ENCODE measurements at places on chromosomes 1 and 21.

GRCh38 chr1:79150576-79150975, 144.0 kb upstream of the ADGRL4 start:
- no peak for DNase-seq

DNA sequence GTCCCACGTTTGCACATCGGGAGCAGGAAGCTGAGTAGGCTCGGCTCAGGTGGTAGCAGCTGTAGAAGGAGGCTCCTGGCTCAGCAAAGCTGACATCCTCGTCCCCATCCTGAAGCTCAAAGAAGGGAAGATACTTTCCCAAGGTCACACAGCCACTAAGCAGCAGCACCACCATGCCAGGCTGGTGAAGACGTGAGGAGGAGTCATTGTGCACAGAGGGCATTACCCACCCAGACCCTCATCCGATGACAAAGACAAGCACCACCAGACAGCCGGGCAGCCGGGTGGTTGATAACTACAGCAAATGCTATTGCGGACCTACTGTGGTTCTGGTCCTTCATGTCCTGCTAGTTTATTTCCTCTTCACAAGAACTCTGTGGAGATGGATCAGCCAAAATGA, 186.9 kb downstream of the MATN1 start:
- DNase-seq = no peak

- no peak for DNase-seq
Measured at GRCh38 chr1:116842654-116843053, 67.1 kb upstream of the PTGFRN start.

GRCh38 chr1:113898241-113898814, 6.3 kb downstream of the AP4B1 start:
- DNase-seq = no peak

DNA sequence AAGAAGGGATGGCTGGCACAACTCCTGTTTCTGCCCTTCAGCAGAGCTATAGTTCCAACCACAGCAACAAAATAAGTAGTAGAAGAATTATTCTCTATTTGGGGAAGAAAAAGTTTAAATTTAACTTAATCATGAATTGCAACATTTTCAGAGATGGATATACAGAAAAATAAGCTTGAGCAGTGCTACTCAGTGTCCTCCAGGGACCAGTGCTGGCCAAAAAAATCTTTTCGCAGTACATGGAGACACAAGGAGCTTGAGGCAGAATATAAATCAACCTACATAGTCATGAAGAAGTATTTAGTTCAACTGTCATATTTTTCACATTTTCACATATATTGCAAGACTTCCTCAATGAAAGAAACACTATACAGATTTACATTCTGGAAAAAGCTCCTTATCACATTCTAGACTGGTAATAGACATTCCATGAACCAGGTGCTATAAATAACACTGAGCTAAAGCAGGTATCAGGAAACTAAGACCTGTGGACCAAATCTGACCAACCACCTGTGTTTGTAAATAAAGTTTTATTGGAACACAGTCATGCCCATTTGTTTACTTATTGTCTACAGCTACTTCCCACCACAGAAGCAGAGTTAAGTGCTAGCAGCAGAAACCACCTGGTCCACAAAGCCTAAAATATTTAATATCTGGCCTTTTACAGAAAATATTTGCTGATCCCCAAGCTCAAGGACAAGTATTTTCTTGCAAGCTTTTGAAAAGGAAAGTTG, 101.9 kb downstream of the RGS21 start:
- DNase-seq = no peak

- no peak for DNase-seq
Measured at GRCh38 chr1:38015978-38016725, 3.6 kb downstream of the UTP11 start.

DNA sequence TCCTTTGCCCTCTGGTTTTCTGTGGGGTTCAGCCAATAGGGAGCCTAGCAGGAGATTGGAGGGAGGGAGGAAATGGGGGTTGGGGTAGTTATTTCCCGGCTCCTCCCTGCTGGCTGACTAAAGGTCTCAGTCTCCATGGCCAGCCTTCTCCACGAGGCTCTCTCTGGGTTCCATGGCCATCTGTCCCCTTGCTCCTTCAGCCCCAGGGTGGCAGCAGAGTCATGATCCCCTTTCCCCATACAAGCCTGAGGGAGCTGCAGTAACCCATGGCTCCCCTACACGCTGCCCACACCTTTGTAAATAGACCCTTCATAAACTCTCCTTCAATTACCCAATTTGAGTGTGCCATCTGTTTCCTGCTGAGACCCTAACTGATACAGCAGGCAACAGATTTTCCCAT, 176.1 kb upstream of the CSF3R start:
- no peak for DNase-seq
